Mucosa of descending colon (tissue), 3 donors: ENCODE measurements at places on chromosomes 6 and 20. TPM values are rescaled to one million over a fixed set of nuclear protein-coding genes. Genes with fewer than 3 reads are reported as not detected.

BACH2 gene
- total RNA-seq = 1.2 TPM

RSPO4 gene
- not detected for total RNA-seq

ENPP4 gene
- 18.5 TPM for total RNA-seq

TBXT gene
- not detected for total RNA-seq

SLC22A2 gene
- not detected for total RNA-seq

GNRH2 gene
- total RNA-seq = 1.1 TPM

EDN1 gene
- total RNA-seq = 8.4 TPM

RAD21L1 gene
- total RNA-seq = not detected

KCNK17 gene
- total RNA-seq = 0.24 TPM

DHX16 gene
- 31.0 TPM for total RNA-seq

IMPG1 gene
- total RNA-seq = not detected

RIMS4 gene
- 0.51 TPM for total RNA-seq

MUCL3 gene
- not detected for total RNA-seq

NFYA gene
- total RNA-seq = 19.0 TPM
